ENCODE measurements at places on chromosomes 11 and 22. TPM values are rescaled to one million over a fixed set of nuclear protein-coding genes. Genes with fewer than 3 reads are reported as not detected.

ELF5 gene
- total RNA-seq: 25.5 TPM

SLC43A3 gene
- 18.3 TPM for total RNA-seq

TMPRSS4 gene
- total RNA-seq: 2.5 TPM

KRTAP5-11 gene
- 2.2 TPM for total RNA-seq

SMC1B gene
- total RNA-seq: 0.10 TPM

SAA4 gene
- not detected for total RNA-seq

BRMS1 gene
- 14.6 TPM for total RNA-seq

APOL3 gene
- 6.8 TPM for total RNA-seq

OVCH2 gene
- 1.2 TPM for total RNA-seq

MMP12 gene
- total RNA-seq: 0.10 TPM

CABP4 gene
- total RNA-seq: 0.49 TPM

C11orf71 gene
- total RNA-seq: 4.5 TPM

GGT1 gene
- 2.5 TPM for total RNA-seq

GP1BB gene
- total RNA-seq: 2.0 TPM

C1QTNF5 gene
- total RNA-seq: 14.4 TPM

ARHGAP8 gene
- total RNA-seq: 0.99 TPM

TSGA10IP gene
- not detected for total RNA-seq

UCP3 gene
- 0.39 TPM for total RNA-seq

ZNF280A gene
- total RNA-seq: not detected

KRTAP5-6 gene
- not detected for total RNA-seq

CDKN1C gene
- 53.0 TPM for total RNA-seq

MRGPRF gene
- 13.0 TPM for total RNA-seq

EPS8L2 gene
- total RNA-seq: 35.6 TPM

CHRM1 gene
- total RNA-seq: 0.69 TPM

ISX gene
- not detected for total RNA-seq

PHF21B gene
- total RNA-seq: 0.39 TPM

SULT4A1 gene
- 0.89 TPM for total RNA-seq

SSTR3 gene
- not detected for total RNA-seq

CARD16 gene
- 16.0 TPM for total RNA-seq

MMP27 gene
- total RNA-seq: 6.7 TPM

FAM181B gene
- 0.49 TPM for total RNA-seq

SCN4B gene
- total RNA-seq: 3.1 TPM

EI24 gene
- total RNA-seq: 49.6 TPM
